SJSA1 (cell line): ENCODE measurements at places on chromosomes 5 and 9.

- DNase-seq = no peak
Observed at GRCh38 chr5:11174591-11174990, 413.6 kb upstream of the DAP start.

DNA sequence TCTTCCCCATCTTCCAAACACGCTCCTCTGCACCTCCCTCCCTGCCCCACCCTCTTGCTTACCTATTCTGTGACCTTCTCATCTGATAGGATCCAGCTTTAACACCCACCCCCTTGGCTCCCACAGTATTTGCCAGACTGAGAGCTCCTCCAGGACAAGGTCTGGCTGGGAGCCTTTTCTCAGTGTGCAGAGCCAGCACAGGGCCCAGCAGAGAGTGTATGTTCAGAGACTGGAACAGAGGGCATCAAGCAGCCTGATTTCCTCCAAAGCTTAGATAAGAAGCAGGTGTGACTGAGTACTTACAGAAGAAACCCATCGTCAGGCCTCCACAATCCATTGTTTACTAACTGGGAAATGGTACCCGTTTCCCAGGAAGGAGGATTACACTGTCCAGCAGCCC, 26.6 kb downstream of the LHX6 start:
- DNase-seq = no peak

GRCh38 chr5:151911011-151911410, 13.6 kb downstream of the GLRA1 start:
- DNase-seq = no peak

- DNase-seq = no peak
Observed at GRCh38 chr5:28380167-28380566, 1341.8 kb upstream of the CDH9 start.

GRCh38 chr9:38622951-38623350, 2.6 kb upstream of the ANKRD18A start:
- no peak for DNase-seq

DNA sequence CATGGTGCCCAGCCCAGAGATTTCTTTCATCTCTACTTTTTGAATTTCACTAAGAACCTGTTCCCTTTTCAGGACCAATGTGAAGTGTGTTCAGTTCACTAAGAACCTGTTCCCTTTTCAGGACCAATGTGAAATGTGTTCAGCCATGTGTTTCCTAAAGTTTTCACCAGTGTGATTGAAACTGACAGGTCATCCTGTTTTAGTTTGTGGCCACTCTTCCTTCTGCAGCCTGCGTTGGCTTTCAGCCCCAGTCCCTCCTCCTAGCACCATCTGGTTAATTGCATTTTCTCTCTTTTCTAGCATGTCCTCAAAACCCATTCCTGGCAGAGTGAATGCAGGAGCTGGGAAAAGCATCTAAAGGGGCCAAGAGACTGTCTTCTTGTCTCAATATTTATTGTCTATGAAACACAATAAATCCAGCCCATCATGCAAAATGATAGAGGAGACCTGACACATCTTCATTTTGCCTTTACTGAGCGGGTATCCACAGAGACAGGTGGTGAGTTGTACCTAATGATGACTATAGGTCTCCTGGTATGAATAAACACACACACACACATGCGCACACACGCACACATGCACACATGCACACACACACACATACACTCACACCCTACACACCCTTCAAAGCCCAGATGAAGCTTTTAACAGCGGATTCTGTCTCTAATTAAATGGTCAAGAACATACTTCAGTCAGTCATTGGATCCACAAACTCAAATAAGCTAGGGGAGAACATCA, 6.1 kb upstream of the PANK3 start:
- no peak for DNase-seq

DNA sequence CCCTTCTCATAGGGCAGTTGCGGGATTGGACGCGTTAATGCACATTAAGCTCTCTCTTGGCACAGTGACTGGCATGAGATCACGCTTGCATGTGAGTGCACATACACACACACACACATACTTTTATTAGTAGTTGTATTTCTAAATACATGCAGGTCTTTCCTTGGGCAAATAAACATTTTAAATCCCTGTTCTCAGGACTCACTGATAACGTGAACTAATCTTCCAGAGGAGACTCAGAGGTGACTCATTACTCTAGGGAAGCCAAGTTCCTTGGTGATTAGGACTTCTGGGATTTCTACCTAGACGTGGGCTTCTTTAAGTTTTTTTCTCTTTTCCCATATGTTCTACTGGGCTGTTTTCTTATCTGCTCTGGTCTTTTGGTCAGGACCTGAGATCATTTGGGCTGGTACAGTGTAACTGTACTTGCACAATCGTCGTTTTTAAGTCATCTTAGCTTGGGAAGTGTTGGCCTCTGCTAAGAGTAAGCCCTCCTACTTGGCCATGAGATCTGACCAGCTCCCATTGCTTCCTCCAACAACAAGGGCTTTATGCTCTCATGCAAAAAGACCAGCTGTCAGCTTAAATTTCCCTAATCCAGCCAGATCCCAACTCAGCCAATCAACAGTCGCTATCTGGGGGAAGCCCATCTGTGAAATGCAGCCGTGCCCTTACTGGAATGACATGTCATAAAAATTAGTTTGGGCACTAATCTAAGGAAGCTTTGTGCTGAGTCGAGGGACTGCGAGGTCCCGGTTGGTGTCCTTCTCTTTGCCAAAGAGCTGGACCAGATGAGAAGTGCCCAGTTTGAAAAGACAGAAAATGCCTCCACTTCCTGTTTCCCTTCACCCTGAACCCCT, 176.4 kb upstream of the ANKRD55 start:
- DNase-seq = no peak

DNA sequence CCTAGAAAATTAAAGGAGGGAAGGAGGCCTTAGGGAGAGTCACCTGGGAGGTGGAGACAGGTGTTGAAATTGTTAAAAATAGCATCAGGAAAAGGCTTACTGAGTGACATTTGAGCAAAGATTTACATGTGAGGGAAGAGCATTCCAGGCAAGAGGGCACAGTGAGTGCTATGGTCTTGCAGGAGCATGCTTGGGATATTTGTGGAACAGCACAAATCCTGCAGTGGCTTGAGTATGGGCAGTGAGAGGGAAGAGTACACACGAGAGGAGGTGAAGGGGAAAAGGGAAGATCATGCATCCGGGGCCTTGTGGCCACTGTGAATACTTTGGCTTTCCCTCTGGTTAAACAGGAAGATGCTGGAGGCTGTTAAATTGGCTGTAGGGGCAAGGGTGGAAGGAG, 36.6 kb downstream of the ACER2 start:
- no peak for DNase-seq

DNA sequence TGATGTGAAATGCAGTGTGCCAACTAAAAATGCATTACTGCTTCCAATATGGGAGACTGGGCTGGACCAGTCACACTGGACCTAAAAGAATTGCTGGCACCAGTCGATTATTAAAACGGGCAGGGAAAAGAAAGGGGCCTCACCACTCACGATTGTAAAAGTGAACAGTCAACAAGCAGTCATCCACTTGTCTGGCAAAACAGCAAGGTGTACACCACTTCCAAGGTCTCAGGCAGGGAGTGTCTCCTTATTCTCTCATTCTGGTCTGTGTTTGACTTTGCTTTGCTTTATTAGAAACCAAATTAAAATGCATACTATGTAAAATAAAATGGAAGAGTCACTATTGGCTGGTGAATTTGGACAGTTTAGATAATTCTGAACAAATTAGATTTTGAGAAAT, 57.8 kb upstream of the TRPM3 start:
- DNase-seq = no peak

GRCh38 chr9:111877420-111877819, 19.2 kb upstream of the UGCG start:
- no peak for DNase-seq

DNA sequence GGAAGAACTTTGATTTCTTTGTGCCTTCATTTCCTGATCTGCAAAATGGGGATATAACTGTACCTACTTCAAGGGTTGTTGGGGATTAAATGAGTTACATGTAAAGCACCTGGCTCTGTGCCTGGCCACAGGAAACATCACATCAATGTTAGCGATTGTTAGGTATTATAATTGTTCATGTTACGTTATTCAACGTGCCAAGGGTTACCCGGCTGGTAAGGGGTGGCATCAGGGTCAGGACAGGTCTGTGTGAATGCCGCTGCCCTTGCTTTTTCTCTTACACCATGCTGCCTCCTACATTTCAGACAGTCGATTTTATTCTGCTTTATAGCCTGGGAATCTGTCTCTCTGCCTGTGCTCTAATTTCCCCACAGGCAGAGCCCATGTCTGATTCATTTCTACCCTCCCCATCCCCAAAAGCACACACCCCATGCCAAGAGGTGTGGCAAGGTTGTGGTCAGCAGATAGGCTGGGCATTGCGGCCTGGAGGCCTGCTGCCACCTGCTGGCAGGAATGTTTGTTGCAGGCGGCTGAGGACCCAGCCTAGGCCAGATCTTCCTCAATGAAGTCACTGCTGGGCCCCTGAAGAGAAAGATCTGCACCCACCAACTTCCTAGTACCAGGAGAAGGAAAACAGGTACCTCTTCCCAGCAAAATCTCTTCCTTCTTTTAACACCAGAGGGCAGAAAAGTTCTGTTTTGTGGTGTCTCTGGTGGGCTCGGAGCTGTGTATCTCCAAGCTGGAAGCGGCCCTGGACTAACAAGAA, 5.3 kb downstream of the ANKS6 start:
- peak; percentile 86 for DNase-seq

DNA sequence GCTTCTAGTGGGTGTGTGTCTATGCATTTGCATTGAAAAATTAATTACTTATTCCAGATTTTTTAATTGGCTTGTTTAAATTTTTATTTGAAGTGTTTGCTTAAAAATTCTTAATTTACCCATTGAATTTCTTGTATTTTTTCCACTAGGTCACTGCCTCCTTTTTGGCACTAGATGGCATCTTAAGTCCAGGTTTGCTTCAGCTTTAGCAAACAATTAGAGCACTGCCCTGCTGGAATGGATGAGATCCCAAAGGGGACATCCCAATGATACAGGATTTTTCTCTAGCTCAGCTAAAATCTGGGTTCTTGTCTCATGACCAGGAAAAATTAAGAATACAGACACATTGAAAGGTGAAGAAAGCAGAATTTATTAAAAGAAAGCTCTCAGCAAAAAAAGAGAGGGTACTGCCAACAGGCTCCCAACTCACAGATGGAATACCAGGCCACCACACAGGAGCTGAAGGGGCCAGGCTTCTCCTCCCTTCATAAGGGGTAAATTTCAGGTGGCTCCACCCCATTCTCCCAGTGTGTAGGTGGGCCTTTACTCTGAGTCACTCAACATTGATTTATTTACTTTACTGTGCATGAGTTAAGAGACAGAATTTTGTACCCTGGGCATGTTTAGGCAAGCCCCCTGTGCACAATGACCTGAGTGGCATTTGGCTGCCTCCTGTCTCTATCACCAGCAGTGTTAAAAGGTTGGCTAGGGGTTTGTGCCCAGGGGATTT, 532.4 kb downstream of the ANXA1 start:
- DNase-seq = no peak

GRCh38 chr9:137017791-137018497, 10.1 kb downstream of the ABCA2 start:
- DNase-seq = no peak

- no peak for DNase-seq
Observed at GRCh38 chr9:116318468-116319374, 165.1 kb downstream of the PAPPA start.

DNA sequence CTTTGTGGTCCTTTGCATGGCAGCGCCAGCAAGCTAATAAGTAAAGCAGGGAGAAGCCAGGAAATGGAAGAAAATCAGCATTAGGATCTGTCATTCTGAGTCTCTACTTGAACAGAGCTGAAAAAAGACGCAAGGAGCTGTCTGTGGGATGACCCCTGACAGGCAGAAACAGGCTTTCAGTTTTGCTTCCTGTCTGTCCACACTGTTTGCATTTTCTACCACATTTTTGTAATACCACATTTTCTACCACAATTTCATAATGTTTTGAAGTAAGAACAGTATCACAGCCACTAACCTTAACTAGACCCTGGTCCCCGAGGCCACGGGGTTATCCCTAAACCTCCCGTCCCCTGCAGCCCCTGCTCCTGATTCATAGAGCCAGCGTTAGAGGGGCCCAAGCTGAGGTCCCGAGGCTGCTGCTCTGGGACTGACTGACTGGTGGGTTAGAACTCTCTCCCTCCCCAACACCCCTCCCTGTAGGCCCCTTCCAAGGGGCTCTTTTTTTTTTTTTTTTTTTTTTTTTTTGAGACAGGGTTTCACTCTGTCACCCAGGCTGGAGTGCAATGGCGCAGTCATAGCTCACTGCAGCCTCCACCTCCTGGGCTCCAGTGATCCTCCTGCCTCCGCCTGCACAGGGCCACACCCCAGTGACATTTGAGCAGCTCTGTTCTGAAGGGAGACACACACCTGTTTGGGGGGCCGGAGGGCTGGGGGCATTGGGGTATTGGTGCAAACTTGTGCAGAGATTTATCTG, 4.0 kb upstream of the CLIC3 start:
- no peak for DNase-seq

DNA sequence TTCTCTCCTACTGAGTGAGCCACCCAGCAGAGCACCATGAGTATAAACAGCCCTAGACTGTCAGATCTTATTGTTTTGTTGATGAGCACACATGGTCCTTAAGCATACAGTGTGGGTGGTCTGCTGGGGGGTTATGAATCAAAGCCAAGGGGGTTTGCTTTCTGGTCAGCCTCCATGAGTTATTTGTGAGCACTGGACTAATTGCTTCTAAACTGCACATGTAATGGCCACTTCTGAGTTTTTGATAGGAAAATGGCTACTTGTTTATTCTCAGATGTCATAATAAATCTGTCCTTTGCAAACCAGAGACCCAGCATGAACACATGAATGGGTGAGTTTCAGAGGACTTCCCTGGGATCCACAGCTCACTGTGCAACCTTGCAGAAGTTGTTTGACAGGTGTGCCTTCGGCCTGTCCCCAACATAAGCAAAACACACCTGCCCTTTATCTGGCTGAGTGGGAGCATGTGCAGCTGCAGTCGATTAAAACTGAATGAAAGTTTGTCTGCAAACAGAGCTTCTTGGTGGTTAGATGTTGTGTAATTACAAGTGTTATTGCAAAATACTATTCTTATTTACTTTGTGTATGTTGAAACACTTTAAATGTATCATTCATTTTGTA, 35.9 kb downstream of the MAMDC2 start:
- DNase-seq = peak; percentile 77

GRCh38 chr9:28747351-28747985, 1174.2 kb upstream of the C9orf72 start:
- no peak for DNase-seq

GRCh38 chr5:78113689-78114264, 180.7 kb downstream of the AP3B1 start:
- no peak for DNase-seq

DNA sequence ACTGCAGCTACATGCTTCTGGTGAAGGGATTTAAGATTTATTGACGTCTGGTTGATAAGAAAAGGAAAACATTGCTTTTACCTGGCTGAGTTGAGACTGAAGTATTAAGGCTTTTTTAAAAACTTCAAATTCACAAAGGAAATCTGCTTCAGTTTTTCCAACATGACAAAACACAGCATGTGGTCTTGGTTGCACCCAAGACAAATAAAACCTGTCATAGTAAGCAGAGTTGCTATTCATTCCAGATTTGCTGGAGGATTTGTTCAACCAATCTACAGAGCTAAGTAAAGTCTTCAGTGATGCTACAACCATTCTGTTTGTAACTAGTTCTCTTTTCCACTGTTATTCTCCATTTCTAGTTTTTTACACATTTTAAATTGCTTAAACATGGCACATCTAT, 11.3 kb downstream of the C5orf63 start:
- DNase-seq = no peak

GRCh38 chr9:127360250-127360649, 36.7 kb upstream of the SLC2A8 start:
- DNase-seq = no peak
